ENCODE measurements at places on chromosomes 16 and 17. TPM values are rescaled to one million over a fixed set of nuclear protein-coding genes. Genes with fewer than 3 reads are reported as not detected.

DNA sequence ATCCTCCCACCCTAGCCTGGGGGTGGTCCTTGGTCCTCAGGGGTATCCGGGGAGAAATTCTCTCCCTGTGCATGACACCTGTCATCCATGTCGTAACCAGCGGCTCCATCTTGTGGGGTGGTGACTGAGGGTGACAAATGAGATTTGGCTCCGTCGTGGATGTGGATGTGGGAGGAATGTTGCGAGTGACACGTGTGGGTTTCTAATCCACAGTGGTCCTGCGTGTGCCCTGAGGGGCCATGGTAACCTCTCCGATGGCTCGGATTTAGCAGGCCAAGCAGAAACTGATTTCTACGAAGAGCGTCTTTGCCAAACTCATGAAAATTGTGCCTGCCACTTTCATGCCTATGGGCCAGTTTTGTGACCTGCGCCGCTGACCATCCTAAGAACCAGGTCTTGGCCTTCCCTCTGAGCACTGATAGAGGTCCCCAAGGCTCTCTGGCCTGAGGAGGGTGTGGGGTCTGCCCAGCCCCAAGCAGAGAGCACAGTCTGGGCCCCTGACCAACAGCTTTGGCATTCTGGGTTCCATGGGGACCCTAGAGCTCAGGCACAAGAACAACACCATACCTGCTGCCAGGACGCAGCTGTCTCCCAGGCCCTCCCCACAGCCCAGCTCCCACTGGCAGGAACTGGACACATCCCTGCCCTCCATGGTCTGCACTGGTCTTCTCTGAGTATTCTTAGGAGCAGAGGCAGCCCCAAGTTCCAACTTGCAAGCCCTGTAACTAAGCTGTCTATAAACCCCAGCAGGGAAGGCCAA is 79.0 kb downstream of the AMFR start:
- DNase-seq: no peak

- DNase-seq: no peak
Observed at GRCh38 chr16:8828541-8829165, 31.0 kb downstream of the PMM2 start.

DNA sequence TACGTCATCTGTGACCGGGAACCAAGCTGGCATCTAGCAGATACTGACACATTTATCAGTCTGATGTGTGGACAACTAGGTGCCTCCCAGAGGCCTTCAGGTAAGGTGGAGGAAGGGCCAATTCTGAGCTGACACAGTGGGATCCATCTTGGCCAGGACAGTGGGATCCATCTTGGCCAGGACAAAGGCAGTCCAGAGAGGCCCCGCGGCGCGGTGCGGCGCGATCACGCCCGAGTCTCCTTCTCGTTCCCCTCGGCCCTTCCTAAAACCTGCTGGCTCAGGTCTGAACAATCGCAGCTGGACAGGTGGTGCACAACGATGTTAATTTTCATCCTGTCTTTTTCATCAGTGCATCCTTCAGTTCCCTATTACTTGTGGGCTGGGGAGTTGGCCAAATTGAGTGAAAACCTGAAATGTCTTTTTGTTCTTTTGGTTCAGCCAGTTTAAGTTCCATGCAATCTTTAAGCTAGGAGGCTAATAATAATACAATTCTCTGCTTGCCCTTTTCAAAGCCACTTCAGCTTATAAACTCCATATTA is 486 bp upstream of the WSB1 start:
- no peak for DNase-seq

- DNase-seq: no peak
Observed at GRCh38 chr17:43779145-43780125, 658 bp upstream of the DUSP3 start.

GRCh38 chr17:21289175-21289901 is 4.8 kb downstream of the MAP2K3 start:
- no peak for DNase-seq

GRCh38 chr16:48676836-48677235 is 66.9 kb upstream of the N4BP1 start:
- DNase-seq: no peak

DNA sequence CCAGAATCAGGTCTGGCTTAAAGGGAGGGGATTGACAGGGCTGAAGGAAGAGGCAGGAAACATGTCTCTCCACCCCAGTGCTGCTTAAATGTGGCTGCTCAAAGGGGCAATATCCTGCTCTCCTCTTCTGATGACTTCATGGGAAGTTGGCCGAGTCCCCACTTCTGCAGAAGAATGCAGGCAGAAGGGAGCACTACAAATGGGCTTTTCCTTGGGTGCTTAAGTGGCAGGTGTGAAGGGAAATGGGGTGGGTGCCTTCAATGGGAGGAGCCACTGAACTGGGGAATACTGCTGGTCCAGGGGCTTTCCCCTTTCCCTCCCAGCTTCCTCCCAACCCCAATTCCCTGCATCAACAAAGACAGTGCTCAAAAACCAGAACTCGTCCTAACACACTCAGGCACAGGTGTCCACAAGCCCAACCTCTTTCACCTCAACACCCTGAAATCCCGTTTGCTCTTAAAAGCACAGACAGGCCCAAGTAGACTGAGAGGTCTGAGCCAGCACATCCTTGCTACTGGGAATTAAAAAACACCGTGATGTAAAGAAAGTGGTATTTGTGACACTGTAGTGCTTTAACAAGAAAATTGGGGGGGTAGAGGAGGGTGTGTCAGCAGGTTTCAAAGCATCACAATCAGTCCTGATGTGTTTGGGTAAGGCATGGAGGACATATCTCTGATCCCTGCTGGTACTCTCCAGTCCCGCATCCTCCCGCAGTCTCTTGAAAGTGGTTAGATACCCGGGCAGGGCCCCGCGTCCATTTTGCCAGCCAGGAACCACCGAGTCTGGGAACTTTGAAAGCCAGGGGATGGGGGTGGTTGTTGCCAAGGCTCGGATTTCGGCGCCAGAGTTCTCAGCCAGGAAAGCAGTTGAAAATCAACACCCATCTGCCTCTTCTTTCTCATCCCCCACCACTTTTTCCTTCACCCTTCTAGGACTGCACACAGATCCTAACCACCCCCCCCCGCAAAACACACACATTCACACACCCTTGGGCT is 1.6 kb downstream of the CA10 start:
- no peak for DNase-seq

GRCh38 chr17:72307836-72308235 is 187.0 kb downstream of the SOX9 start:
- DNase-seq: no peak

DNA sequence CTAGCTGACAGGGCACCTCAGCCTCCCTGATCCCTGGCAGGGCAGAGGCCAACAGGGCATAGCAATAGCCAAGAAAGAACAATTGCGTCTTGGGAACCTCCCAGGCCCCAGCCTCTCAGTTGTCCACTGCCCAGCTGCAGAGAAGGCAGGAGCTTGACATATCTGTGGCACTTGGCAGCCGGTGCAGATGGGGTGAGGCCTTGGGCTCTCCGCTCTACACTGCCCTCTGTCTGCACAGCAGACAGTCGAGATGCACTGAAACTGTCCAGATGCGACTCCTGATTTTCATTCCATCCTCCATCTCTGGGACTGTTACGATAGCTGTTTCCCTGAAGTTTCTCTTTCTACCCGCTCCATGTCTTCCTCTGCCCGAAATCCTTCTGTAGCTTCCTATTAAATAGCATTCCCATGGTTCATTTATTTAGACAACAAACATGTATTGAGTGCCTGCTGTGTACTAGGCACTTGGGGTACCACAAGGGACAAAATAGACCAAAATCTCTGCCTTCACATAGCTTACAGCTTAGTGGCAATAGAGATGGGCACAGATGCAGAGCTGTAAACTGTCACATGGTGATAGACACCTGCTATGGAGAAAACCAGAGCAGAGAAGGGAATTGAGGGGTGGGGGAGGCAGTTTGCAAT is 3.3 kb downstream of the POLR3E start:
- DNase-seq: peak; percentile 44

DNA sequence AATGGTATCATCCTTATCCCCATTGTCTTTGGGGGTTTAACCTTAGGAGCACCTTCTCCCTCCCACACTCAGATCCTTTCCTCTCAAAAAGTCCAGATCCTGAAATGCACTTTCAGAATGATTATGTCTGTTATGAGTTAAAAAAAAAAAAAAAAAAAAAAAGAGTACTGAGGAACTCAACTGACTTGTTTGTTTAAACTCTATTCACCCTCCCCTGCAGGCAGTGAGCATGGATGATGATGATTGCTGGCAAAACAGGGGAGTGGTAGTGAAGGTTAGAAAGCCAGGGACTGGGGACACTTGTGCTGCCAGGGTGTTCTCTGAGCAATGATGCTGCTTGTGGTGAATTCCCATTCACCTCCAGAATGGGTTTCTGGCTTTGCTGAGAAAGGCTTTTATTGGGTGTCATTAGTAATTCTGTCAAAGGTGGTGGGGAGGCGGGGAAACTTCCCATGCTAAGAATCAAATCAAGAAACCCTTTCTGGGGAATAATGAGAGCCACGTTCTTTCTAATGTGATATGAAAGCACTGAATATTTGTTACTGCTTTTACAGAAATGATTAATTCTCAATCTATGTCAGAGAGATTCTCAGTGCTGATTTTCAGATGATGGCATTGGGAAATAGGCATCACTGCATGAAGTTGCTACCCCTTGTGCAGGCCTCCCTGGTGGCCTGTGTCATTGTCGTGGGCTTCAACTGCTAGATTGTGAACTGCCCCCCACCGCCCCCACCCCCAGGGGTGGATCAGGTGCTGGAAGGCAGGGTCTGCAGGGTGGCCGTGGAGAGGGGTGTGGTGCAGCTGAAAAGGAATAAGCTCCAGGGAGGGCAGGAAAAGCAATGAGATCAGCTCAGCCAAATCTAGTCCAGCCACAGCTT is 14.1 kb downstream of the CCL4 start:
- DNase-seq: peak; percentile 16

GRCh38 chr16:57185446-57185944 is 344 bp downstream of the PSME3IP1 start:
- DNase-seq: no peak

DNA sequence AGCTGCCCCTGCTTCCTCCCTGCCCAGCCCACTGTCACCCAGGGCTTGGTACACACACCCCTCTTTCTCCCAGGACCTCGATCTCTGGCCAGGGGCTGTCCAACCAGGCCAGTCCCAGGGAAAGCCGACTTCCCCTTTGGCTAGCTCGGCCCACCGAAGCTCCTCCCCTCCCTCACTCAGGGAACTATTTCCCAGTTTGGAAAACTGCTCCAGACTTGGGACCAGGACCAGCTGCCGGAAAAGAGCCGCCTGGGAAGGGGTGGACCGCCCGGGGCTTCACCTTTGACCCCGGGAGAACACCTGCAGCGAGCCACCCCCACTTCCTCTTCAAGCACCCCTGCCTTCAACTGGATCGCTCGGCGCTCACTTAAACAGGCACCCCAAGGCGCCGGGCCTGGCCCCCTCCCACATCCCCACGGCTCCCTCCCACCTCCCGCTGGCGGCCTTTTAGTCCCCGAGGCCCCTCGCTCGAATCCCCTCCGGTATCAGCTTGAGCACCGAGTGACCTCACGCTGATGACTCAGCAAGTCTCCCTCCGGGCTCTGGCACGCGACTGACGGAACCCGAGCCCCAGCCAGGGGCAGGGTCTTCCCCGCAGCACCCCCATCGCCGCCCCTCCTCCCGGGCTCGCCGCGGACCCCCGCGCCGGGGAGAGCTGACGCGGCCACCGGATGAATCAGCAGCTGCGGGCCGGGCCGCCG is 934 bp downstream of the MAFG start:
- DNase-seq: peak; percentile 68

DNA sequence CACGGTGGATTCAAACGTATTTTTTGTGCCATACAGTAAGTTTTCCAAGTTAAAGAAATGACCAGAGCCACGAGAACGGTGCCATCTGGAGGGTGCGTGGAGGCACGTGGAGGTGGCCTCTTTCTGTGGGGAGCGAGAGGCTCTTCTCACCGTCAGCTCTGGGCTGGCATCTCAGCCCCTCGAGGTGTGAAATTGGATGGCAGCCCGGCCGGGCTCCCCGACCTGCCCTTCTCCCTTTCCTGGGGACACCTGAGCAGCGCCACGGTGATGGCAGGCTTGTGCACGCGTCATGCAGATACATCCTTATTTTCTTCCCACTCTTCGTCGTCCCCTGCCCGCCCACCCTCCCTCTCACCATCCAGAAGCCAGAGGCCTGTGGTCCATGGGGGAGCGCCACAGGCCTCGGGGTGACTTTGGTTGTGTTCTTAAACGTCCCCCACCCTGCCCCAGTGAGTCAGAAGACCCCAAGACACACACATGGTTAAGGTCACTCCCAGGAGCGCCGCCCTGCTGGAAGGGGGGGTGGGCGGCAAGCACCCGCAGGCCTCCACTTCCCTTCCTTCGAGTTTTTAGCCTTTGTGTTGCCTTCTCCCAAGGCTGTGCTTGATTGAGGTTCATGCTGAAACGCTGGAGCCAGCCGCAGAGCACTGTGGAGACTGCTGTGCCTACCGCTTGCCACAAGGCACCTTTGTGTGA is 109.4 kb downstream of the BANP start:
- no peak for DNase-seq

- peak; percentile 74 for DNase-seq
Observed at GRCh38 chr17:82300707-82301270, 16.6 kb downstream of the CD7 start.

DNA sequence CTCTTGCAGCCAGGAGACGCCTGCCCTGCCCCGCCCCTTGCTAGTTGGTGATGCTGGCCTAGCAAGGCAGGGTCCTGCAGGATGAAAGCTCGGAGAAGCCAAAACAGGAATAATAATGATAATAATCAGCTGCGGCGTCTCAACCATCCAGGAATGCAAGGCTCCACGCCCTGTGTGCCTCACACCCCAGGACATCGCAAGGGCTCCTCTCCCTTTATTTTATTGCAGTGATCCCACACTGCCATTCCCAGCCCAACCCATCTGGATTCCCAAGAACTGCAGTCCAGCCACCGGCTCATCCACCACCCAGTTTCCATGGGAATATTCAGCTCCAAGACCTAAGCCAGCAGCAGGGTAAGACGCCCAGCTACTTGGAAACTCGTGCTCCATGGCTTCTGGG is 21.0 kb upstream of the ZNF652 start:
- DNase-seq: no peak

DNA sequence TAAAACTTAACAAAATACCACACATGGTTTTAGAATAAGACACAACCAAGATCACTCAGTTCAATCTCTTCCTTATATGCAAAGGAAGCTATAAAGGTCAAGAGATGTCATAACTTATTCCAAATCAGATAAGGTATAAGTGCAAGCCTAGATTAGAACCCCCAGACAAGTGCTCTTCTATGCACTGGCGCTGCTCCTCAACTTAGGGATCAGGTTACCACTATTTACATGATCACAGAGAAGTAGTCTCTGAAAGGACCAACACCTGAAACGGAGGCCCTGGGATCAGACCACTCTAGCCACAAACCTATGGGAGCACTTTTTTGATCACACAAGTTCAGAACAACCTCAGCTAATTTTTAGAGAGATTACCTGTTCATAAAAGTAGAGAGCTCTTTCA is 16.6 kb downstream of the COPS3 start:
- DNase-seq: no peak

LPO gene
- not detected for total RNA-seq

ITGA3 gene
- 5.1 TPM for total RNA-seq

HYDIN gene
- not detected for total RNA-seq

ADAD2 gene
- total RNA-seq: 0.66 TPM
